ENCODE measurements at places on chromosomes 3 and 15. TPM values are rescaled to one million over a fixed set of nuclear protein-coding genes. Genes with fewer than 3 reads are reported as not detected.

The BOC gene
- 3.8 TPM for total RNA-seq

The SLC2A2 gene
- total RNA-seq, result not detected

The HYPK gene
- total RNA-seq, result 40.3 TPM

The PPIP5K1 gene
- 7.5 TPM for total RNA-seq

The AMOTL2 gene
- 230 TPM for total RNA-seq

The GOLIM4 gene
- total RNA-seq, result 37.5 TPM

The TRPM1 gene
- total RNA-seq, result not detected

The XXYLT1 gene
- total RNA-seq, result 10.6 TPM

The XCR1 gene
- not detected for total RNA-seq

The SEMA7A gene
- total RNA-seq, result 27.4 TPM

The SAMMSON gene
- total RNA-seq, result 3.6 TPM

The ACOX2 gene
- total RNA-seq, result 25.9 TPM

The PARP15 gene
- not detected for total RNA-seq

The IQCF5 gene
- not detected for total RNA-seq

The FBN1 gene
- total RNA-seq, result 18.1 TPM

The GPR171 gene
- not detected for total RNA-seq

The PLSCR4 gene
- total RNA-seq, result 0.75 TPM

The NISCH gene
- 36.5 TPM for total RNA-seq

The SPG21 gene
- total RNA-seq, result 48.8 TPM

The FBXW12 gene
- not detected for total RNA-seq

The FGD5 gene
- not detected for total RNA-seq

The PRRT3 gene
- total RNA-seq, result 1.5 TPM

The SYNPR gene
- not detected for total RNA-seq

The CSPG4 gene
- total RNA-seq, result 268 TPM

The GPR15 gene
- total RNA-seq, result not detected

The CACNA1D gene
- total RNA-seq, result 4.3 TPM

The NLGN1 gene
- 12.6 TPM for total RNA-seq

The ZWILCH gene
- total RNA-seq, result 10.7 TPM

The CEP97 gene
- total RNA-seq, result 11.7 TPM

The SLC22A13 gene
- total RNA-seq, result 0.26 TPM

The LXN gene
- not detected for total RNA-seq

The MEGF11 gene
- 1.1 TPM for total RNA-seq

The ROBO1 gene
- total RNA-seq, result 75.4 TPM

The COL8A1 gene
- total RNA-seq, result 4.7 TPM

The ADAMTS9 gene
- 1.4 TPM for total RNA-seq

The CCR1 gene
- 0.03 TPM for total RNA-seq

The BAHD1 gene
- total RNA-seq, result 12.5 TPM

The ZNF662 gene
- not detected for total RNA-seq

The EIF4E3 gene
- total RNA-seq, result 1.6 TPM

The TMEM212 gene
- not detected for total RNA-seq

The GOLGA8M gene
- total RNA-seq, result 0.08 TPM

The WHAMM gene
- 4.7 TPM for total RNA-seq

The STARD9 gene
- total RNA-seq, result 3.6 TPM

The GABRR3 gene
- not detected for total RNA-seq

The TTC21A gene
- total RNA-seq, result 3.9 TPM

The HIGD2B gene
- total RNA-seq, result 0.11 TPM

The SNTN gene
- not detected for total RNA-seq

The SPESP1 gene
- 16.2 TPM for total RNA-seq

The DZIP1L gene
- total RNA-seq, result 18.1 TPM

The CGNL1 gene
- total RNA-seq, result 0.08 TPM

The PLCH1 gene
- 0.29 TPM for total RNA-seq

Data from A375 (cell line).